ENCODE measurements at places on chromosomes 5 and 9. TPM values are rescaled to one million over a fixed set of nuclear protein-coding genes. Genes with fewer than 3 reads are reported as not detected.

The NSUN2 gene
- total RNA-seq, result 83.7 TPM

The IGFBPL1 gene
- total RNA-seq, result not detected

DNA sequence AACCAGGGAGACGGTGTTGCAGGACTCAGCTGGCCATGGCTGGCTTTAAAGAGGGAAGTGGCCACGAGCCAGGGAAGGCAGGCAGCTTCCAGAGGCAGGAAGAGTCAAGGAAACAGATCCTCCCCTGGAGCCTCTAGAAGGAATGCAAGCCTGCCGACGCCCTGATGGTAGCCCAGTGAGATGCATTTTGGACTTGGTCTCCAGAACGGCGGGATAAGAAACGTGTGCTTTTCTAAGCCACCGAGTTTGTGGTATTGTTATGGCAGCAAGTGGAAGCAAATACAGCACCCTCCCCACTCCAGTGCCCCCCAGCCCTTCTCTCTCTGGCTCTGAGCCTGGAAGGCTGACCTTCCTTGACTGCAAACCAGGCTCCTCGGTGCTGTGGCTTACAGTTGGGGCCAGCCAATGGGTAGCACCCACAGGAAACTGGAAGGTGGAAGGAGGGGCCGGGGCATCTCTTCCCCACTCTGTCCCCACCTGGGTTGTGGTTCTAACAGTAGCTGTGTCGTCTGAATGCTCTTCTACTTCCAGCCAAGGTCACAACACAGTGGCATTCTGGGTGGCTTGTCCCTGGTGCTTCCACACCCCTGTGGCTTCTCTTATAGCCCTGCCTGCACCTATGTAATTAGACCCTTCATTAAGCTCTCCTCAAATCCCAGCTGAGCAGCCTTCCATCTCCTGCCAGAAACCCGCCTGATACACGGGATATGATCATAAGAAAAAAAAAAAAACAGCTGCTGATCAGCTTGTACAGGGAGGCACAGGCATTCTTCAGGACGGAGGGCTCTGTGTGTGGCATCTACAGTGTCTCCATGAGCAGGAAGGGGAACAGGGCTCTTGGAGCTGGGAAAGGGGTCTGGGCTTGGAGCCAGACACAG lies 29.9 kb upstream of the UNC5A start:
- no peak for DNase-seq

GRCh38 chr5:149220750-149221149 lies 50.9 kb upstream of the AFAP1L1 start:
- no peak for DNase-seq

DNA sequence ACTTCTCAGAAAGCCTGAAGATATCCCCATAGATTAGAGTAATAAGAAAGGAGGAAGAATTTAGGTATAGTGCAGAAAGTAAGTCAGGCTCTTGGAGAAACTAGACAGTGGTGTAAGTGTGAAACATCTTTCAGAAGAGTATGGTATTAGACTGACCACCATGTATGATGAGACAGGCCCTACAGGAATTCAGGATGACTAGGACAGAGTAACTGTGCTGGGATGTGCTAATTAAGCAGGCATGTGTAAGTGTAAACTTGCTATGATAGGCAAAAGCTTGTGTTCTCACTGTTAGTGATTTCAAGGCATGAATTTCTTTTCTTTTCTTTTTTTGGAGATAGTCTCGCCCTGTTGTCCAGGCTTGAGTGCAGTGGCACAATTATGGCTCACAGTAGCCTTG lies 70.8 kb downstream of the RAB24 start:
- DNase-seq, result no peak

DNA sequence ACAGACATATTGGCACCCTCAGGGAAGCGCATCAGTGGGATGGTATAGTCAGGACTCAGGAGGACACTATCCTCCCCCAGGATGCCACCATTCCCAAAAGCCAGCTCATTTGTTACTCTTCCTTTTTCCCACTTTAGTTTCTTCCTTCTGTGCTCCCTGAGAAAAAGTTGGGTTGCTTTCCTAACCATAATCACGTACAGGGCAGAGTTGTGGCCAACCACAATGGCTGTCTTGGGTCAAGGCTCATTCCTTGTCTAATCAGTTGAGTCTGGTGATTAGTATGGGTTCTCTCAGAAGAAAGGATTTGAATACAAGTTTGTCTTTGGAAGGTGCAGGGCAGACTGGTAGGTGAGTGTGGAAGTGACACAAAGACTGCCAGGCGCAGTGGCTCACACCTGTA lies 26.6 kb upstream of the ATP6V1G1 start:
- DNase-seq, result no peak

The MCC gene
- total RNA-seq, result 0.83 TPM

- no peak for DNase-seq
Observed at GRCh38 chr5:175752826-175753535, 95.1 kb downstream of the HRH2 start.

DNA sequence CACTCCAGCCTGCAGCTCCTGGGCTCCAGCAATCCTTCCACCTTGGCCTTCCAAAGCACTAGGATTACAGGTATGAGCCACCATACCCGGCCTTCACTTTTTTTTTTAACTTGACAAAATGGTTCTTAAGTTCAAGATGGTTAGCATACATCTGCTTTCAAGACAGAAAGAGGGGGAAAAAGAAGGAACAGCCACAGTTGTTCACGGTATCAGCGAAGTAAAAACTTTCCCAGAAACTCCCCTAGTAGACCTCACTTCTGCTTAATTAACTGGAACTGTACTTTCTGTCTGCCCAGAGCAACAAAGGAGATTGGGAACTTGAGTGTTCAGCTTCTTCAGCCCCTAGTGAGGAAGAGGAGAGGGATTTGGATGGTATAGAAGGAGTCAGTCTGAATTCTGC lies 116.7 kb downstream of the UGCG start:
- DNase-seq, result peak; percentile 54
